ENCODE measurements at places on chromosomes 7 and 10.

DNA sequence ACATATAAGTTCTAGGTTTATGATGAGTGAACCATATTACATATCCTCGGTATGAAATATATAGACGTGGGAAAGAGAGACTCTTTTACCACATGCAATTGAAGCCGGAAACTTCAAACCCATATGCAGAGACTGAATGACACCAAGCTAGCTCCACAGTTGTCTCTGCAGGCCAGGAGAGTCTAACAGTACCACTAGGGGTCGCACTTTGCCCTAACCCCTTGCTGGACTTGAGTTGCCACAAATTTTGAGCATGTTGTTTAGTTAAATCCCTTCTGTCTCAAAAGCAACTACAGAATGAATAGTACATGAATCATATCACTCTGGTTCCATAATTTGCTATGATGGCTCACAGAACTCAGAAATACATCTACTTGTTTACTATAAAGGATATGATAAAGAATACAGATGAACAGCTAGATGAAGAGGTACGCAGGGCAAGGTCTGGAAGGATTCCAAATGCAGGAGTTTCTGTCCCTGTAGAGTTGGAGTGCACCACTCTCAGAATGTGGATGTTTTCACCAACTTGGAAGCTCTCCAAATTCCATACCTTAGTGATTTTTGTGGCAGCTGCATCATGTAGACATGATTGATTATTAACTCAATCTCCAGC, 112.4 kb upstream of the YAE1 start:
- peak; percentile 72 for DNase-seq

DNA sequence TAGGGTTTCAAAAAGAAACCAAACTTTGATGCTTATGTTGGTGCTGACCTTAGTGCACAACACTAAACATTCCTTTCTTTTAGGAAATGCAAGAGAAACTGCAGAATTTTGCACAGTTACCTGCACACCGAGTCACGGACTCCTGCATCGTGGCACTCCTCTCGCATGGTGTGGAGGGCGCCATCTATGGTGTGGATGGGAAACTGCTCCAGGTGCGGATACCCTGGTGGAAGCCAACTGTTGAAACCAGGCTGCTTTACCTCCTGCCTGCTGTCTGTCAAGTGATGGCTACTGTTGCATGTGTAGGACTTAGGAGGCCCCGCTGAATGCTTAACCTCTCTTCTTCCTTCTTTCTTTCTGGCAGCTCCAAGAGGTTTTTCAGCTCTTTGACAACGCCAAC, 11.7 kb downstream of the CASP2 start:
- peak; percentile 55 for DNase-seq

- no peak for DNase-seq
These were observed 112.5 kb downstream of the WDR11 start for GRCh38 chr10:120963594-120964220.

DNA sequence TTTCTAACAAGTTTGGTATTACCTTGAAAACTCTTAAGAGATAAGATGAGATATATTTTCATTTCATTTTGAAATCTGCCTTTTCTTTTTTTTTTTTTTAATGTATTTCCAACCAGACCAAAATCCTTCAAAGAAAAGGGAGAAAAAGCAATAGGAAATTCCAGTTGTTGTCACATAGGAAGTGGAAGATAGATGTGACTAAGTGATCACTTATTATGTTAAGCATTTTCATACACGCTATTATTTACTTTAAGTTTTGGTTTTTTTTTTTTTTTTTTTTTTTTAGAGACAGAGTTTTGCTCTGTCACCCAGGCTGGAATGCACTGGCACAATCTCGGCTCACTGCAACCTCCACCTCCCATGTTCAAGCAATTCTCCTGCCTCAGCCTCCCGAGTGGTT, 197.2 kb upstream of the FRMD4A start:
- DNase-seq = peak; percentile 32

DNA sequence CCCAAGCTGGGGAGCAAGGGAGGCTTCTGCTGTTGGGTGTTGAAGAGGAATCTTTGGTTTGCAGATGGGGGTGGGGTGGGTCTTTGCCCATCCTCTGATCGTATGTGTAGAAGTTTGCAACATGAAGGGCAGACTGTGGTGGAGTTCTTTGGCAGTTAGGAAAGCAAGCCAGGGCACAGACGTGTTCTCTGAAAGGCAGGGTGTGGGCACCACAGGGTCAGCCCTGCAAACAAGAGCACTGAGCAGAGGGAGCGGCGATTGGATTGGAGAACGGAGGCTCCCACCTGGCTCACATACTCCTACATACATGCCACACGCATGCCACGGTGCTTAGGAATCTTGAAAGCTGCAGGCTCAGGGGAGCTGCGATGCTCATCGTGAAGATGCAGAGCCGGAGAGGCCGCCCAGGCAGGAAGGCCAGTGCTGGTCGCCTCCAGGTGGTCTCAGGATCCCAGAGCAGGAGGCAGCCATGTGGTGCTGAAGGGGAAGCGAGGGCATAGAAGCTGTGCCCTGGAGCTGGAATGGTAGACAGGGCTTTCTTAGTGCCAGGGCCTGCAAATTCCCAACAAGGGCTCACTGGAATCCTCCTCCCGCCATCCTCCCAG, 149.0 kb downstream of the MGMT start:
- DNase-seq = no peak

GRCh38 chr7:24812305-24812945, 55.2 kb upstream of the GSDME start:
- peak; percentile 73 for DNase-seq

GRCh38 chr10:113027574-113028455, 77.8 kb downstream of the TCF7L2 start:
- DNase-seq = no peak

DNA sequence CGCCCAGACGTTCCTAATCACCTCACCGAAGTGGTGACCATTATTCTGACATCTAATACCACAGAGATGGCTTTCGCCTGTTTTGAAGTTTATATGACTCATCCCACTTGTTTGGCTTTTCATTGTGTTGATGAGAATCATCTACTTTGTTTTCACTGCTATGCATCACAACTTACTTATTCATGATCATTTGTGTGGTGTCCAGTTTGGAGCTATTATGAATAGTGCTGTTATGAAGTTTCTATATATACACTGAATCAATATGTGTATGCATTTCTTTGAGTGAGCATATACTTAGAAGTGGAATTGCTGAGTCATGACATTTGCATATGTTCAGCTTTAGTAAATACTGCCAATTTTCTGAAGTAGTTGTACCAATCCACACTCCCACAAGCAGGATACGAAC, 38.6 kb upstream of the TNKS2 start:
- DNase-seq = peak; percentile 31

All from lung microvascular endothelial cell (primary cell).